ENCODE measurements at places on chromosomes 7 and 10.

- DNase-seq, result no peak
Measured at GRCh38 chr10:128053356-128053755, 72.9 kb downstream of the MKI67 start.

GRCh38 chr10:71816421-71816851, 34.6 kb downstream of the PSAP start:
- DNase-seq, result no peak

DNA sequence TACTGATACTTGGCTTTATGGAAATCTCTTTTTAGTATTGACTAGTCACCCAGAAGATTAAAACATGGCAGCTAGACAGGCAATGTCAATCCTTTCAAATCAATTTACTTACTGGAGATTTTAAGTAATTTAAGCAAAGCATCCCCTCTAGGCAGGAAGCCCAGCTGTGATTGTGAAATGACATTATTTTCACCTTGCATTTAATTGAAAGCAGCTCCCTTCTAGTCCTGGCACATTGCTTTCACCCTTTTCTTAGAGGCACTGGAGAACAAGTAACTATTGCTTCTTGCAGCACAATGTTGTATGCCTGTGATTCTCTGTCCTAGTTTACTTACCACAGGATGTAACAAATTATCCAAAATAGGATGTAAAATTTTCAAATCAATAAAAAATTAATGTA, 13.3 kb downstream of the ST7 start:
- no peak for DNase-seq

- DNase-seq, result no peak
Measured at GRCh38 chr7:35004531-35005095, 32.7 kb downstream of the DPY19L1 start.

DNA sequence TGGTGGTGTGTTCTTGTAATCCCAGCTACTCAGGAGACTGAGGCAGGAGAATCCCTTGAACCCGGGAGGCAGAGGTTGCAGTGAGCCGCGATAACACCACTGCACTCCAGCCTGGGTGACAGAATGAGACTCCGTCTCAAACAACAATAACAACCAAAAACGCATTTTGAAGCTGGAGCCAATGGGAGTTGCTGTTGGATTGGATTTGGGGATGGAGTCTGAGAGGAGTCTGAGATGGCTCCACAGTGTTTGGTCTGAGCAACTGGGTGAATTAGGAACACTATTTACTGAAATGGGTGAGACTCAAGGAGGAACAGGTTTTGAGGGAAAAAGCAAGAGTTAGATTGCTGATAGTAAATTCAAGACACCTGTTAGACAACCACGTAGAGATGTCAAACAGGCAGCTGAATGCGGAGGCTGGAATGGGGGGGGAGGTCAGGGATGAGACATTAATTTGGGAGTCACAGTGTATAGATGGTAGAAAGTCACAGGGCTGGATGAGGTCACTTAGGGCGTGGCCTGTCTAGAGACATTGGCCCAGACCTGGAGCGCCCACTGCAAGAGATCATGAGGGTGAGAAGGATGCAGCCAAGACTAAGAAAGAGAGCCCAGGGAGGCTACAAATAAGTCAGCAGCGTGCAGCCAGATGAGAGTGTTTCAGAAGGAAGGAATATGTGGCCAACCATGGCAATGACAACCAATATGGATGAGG, 56.4 kb downstream of the CYCS start:
- DNase-seq, result no peak

GRCh38 chr7:45627691-45628456, 53.7 kb downstream of the ADCY1 start:
- no peak for DNase-seq

- no peak for DNase-seq
Measured at GRCh38 chr10:543862-544822, 145.3 kb downstream of the DIP2C start.

DNA sequence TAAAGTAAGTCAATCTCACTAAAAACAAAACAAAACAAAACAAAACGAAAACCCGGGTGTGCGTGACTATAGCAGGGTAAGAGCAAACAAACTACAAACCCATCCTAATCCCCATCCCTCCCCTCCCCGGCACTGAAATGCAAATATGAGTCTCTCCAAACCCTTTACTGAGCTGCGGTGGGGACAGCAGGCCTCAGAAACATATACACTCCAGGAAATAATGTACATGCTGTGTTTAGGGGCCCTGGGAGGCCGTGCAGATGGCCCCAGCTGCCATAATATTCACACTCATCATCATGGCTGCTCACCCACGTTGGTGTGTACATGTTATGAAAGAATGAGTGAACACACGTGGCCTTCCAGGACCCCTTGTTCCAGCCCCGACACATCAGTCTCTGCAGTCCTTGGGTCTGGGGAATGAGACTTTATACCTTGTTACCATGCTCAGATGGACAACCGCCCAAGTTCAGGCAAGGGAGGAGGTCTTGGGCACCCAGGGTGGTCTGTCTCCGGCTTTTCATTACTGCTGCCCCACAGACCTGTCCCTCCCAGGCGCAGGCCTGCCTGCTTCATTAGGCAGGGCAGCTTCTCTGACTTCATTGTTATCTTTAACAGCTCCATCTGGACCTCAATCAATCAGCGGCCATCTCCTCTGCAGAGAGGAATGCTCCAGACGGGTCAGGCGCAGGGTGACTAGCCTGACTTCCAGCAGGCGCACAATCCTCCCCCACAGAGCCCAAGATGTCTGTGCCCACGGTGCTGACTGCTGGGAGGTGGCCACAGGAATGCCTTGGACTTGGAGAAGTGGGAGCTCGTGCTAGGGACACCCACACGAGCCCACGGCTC, 20.6 kb downstream of the HSPA12A start:
- DNase-seq, result no peak

DNA sequence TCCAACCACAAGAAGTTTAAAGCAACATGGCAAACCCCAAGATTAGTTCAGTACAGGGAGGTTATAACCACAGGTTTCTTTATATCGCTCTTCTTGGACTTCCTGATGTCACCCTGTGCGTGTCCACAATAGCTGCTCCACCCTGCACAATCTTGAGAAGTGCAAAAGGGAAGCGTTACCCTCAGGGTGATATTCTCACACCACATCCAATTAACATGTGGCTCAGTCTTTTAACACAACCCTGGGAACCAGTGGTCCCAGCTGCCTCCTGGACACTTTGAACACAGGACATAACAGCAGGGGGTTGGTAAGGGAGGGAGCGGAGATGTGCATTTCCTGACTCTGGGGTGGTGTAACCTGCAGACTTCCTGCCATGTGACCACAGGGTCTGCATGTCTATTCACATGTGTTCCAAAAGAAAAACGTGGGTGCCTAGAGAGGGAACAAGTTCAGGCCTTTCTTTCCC, 64.6 kb downstream of the GSAP start:
- DNase-seq, result peak; percentile 88

DNA sequence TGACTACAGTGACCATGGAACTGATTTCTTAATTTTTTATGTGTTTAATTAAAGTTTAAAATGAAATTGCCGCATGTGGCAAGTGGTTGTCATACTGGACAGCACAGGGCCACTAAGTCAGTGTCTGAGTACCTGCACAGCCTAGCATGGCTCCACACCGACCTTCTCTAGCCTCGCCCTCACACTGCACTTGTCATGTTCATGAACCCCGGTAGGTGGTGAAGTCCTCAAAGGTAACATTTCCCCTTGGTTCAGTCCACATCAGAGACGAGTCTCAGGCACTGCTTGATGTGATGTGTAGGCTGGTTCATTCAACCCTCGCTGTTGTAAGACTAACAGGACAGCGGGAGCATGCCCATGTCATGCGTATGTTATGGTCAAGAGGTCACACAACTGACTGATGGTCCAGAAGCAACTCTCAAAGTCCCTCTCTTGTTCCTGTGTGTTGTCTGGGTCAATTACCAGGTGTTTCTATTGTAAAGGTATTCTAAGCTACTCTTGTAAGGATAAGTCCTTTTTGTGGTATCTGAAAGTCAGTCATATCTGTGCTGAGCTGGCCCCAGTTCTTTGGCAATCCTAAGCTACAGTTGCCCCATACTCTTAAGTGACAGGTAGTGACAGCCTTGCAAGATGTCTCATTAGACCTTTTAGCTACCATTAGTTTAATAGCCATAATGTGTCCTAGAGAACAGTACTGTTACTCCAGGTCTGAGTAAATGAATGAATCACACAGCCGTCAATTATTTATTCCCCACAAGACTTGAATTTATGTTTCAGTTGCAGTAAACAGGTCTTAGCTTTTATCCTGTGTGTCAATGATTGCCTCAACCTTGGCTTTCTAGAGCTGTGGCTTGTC, 32.9 kb upstream of the ZC3HAV1L start:
- DNase-seq, result no peak

GRCh38 chr7:127437241-127437640, 44.7 kb upstream of the ZNF800 start:
- DNase-seq, result no peak

DNA sequence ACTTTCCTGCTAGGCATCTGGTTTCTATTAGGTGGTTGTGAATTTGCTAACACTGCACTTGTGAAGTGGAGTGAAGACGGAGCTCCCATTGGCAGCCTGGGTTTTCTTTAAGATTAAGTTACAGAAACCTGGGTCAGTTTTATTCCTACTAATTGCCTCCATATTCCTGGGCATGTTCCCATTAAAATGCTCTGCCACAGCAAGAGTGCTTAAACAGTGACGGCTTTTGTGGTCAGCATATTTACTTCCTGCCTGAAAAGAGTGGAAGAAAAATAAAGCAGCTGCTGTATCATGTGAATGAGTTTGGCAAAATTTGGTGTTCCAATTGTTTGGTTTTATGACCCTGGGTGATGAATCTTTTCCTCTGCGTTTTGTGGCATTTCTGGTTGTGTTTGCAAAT, 96.9 kb upstream of the PLXDC2 start:
- no peak for DNase-seq

GRCh38 chr10:132716691-132717490, 69.1 kb downstream of the NKX6-2 start:
- no peak for DNase-seq

GRCh38 chr7:111392294-111392693, 170.0 kb downstream of the IMMP2L start:
- DNase-seq, result no peak

DNA sequence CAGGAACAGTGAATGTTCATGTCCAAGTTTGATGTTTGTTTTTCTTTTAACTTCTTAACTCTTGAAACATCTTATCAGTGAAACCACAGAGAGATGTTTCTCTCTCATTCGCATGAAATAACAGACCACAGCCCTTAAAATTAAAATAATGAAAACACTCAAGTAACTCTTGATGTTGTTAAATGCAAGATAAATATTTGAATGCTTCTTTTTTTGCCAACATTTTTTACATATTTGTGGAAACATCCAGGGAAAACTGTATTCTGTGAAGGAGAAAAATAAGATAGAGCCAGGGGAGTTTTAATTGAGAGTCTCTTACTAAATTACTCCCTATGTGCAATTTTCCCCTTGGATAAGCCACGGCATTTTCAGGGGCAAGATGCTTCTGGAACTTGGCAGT, 361.8 kb upstream of the MGMT start:
- no peak for DNase-seq

- DNase-seq, result no peak
Measured at GRCh38 chr7:47588704-47589225, 6.9 kb upstream of the TNS3 start.

- DNase-seq, result no peak
Measured at GRCh38 chr7:304574-305409, 14.8 kb downstream of the FOXL3 start.

GRCh38 chr7:148697256-148698006, 1.3 kb upstream of the CUL1 start:
- DNase-seq, result no peak

DNA sequence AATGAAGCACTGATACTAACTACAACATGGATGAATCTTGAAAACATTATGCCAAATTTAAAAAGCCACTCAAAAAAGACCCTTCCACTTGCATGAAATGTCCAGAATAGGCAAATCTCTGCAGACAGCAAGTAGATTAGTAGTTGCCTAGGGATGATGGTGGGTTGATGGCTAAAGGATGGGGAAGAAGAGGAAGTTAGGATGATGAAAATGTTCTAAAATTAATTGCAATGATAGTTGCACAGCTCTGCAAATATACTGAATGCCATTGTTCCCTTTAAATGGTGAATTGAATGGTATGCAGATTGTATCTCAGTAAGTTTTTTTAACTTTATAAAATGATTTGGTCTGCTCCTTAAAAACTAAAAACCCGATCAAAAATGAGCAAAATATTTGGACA, 7.3 kb upstream of the LIPA start:
- no peak for DNase-seq

DNA sequence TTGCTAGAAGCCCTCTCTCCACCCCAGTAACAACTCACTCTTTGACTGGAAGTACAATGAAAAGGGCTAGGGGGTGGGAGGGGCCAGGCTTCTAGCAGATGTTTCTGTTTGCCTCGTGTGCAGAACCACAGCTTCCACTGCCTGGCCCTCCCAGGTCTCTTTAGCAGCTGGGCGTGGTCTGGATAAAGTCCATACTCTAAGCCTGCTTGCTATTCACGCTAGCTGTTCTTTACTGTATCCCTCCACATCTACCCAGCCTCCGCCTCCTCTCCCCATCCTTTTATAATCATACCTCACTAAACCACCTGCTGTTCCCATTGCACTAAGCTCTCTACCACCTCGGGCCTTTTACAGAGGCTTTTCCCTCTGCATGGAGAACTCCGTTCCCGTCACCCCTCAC, 288.8 kb downstream of the CAMK1D start:
- DNase-seq, result peak; percentile 90

- no peak for DNase-seq
Measured at GRCh38 chr7:42011846-42012245, 225.2 kb downstream of the GLI3 start.

GRCh38 chr10:87503886-87504285, 807 bp upstream of the MINPP1 start:
- no peak for DNase-seq

GRCh38 chr7:135801877-135802276, 53.3 kb upstream of the FAM180A start:
- no peak for DNase-seq

DNA sequence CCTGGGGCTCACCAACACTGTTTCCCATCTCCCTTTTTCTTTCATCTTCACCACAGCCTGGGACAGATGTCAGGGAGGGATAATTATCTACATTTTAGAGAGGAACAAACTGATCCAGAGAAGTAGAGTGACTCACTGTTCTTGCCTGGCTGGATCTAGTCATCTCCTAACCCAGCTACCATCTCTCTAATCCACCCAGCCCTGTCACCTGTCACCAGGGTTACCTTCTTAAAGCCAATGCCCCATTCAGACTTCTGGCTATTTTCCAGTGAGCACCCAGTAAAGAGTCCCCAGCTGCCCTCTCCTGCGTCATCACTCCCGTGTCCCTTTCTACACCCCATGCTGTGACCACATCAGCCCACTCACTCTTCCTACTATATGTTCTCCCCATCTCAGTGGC, 68.4 kb upstream of the DUSP5 start:
- no peak for DNase-seq
